ENCODE measurements at places on chromosomes 2 and 18. TPM values are rescaled to one million over a fixed set of nuclear protein-coding genes. Genes with fewer than 3 reads are reported as not detected.

The DSEL gene
- 11.1 TPM for total RNA-seq

The KLF11 gene
- 40.8 TPM for total RNA-seq

DNA sequence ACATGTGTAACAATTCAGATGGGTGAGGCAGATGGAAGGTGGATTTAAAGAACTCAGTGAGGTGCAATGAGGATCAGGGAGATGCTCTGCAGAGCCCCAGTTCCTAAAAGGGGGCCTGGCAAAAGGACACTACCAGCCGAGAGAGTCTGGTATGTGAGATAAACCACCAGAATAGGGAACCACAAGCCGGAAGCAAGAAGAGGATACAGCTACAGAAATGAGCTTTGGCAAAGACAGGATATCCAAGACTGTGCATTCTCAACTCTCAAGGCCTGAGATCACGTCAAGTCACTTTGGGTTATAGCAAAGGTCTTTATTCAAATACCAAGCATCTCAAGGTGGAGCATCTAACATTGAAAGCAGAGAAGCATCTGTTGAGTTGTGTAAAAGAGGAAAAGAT, 293.5 kb downstream of the ARHGAP15 start:
- no peak for DNase-seq

- DNase-seq, result no peak
Observed at GRCh38 chr2:47056868-47057686, 98.0 kb downstream of the STPG4 start.

GRCh38 chr2:157204401-157204800, 53.1 kb upstream of the GALNT5 start:
- no peak for DNase-seq

DNA sequence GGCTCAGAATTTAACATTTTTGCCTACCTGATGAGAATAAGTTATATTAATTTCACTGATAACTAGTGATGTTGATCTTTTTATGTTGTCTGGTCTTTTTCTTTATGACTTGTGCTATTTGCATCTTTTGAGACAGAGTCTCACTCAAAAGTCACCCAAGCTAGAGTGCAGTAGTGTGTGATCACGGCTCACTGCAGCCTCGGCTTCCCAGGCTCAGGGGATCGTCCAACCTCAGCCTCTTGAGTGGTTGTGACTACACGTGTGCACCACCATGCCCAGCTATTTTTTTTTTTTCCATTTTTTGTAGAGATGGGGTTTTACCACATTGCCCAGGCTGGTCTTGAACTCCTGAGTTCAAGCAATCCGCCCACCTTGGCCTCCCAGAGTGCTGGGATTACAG, 7.5 kb downstream of the SMCHD1 start:
- no peak for DNase-seq

DNA sequence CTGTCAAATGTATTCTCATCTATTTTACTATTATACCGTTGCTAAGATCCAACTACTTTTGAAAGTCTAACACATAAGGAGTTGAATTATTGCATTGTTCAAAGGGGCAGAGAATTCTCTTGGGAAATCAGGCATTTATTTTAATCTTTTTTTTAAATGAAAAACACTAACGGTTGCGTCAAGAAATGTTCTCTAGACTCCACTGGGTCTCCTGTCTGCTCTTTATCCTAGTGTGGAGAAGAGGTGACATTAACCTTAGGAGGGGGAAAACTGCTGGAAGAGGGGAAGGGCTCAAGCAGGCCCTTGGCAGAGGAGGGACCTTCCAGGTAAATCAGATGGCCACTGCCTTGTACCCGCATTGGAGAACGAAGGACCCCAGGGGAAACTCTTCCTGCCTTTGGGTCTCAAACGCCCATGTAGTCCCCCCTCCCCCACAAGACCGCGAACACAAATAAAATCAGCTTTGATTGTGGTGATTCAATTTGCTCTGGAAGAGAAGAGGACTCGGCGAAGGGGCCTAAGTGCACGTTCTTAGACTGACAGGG, 1.1 kb upstream of the APCDD1 start:
- no peak for DNase-seq

DNA sequence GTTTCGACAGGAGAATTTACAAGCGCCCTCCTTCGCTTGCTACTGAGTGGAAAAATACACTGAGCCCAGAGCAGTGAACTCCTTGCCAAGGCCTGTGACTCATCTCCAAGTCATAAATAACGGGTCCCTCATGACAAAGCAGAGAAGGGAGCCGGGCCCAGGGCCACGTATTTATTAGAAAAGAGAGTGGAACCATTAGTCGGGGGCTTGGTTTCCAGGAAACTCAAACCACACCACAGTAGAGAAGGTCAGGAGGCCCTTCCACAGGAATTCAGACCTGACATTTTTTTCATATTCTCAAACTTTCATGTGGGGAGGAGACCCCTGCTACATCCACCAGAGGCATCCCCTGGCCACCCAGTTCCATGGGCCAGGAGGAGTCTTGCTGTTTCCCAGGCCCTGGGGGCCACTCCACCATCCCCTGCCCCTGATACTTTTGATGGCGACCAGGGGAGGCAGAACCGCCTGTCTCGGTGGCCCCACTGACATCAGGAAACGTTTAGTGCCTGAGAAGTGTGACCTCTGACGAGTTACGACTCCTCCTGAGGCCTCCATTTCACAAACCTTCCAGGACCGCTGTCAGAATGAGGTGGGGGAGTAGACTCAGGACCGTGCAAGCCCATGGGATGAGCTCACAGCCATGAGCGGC, 289.7 kb downstream of the DYSF start:
- DNase-seq, result no peak

GRCh38 chr18:50341443-50341842, 33.4 kb upstream of the SKA1 start:
- no peak for DNase-seq

GRCh38 chr2:30280596-30281434, 49.5 kb downstream of the LBH start:
- no peak for DNase-seq

GRCh38 chr18:58785171-58785805, 79.4 kb upstream of the ZNF532 start:
- DNase-seq, result no peak

The CLEC4F gene
- 0.71 TPM for total RNA-seq

- DNase-seq, result no peak
Observed at GRCh38 chr2:160683206-160683605, 189.6 kb upstream of the RBMS1 start.

- DNase-seq, result peak; percentile 54
Observed at GRCh38 chr2:149329489-149330126, 779 bp upstream of the LYPD6 start.

The SOCS6 gene
- total RNA-seq, result 24.8 TPM

The UGT1A4 gene
- total RNA-seq, result not detected

- no peak for DNase-seq
Observed at GRCh38 chr2:26581266-26581990, 59.7 kb downstream of the CIB4 start.

The RAPGEF4 gene
- total RNA-seq, result 14.6 TPM

The CCL20 gene
- 1.6 TPM for total RNA-seq

- peak; percentile 94 for DNase-seq
Observed at GRCh38 chr2:207625014-207625907, at the start of gene METTL21A. TSS of gene METTL21A (minus strand) at chr2:207625394. CDS start at chr2:207624375, 1,019 bp downstream.

- DNase-seq, result no peak
Observed at GRCh38 chr2:31282634-31283033, 48.7 kb downstream of the EHD3 start.

DNA sequence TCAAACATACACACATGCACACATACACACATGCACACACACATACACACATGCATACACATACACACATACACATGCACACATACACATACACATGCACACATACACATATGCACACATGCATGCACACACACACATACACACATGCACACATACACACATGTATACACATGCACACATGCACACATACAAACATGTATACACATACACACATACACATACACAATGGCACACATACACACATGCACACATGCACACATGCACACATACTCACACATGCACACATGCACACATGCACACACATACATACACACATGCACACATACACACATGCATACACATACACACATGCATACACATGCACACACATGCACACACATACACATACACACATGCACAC, 137.2 kb downstream of the ACKR3 start:
- no peak for DNase-seq

DNA sequence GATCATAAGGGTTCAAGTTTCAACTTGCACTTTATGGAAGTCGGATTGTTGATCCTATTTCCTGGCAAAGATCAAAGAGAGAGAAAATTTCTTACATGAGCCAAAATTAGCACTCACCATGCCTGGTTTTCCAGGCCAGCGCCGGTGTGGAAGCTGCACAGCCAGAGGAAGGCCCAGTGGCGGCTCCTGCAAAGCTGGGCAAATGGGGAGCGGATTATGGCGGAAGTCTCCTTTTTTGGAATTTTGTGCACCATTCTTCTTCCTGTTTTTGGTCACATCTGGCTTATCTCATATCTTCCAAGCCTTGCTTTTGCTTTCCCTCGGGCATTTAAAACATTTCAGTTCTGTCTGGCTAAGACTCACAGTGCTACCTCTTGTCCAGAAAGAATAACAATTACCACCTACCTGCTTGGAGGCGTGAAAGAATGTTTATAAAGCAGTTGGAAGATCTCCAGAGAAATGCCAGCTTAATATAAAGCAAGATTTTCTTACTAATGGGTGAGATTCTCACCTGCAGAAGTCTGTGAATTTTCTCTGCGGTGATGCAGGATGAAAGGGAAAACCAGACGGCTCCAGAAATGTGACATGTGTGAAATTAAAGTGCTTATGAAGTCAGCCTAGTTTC, 94.3 kb downstream of the ASAP2 start:
- no peak for DNase-seq

The IL1F10 gene
- not detected for total RNA-seq

DNA sequence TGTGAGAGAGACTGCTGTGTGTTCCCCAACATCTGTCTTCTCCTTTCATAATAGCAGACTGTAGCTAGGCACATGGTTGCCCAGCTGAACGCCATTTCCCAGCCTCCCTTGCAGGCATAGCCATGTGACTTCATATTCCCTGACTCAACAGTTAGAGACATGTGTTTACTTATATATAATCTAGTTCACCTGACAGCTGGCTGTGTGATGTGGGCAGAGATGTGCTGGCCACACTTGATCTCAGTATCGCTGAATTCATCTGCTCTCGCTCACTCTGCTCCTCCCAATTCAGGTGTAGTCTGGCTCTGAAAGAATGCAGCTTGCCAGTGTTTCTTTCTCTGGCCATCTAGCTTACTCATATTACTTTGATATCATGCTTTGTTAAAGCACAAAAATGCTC, 52.3 kb upstream of the SEC11C start:
- no peak for DNase-seq

GRCh38 chr2:143058851-143059250, 70.4 kb upstream of the ARHGAP15 start:
- DNase-seq, result no peak

The UBXN4 gene
- total RNA-seq, result 88.1 TPM

The KIF3C gene
- total RNA-seq, result 6.0 TPM

DNA sequence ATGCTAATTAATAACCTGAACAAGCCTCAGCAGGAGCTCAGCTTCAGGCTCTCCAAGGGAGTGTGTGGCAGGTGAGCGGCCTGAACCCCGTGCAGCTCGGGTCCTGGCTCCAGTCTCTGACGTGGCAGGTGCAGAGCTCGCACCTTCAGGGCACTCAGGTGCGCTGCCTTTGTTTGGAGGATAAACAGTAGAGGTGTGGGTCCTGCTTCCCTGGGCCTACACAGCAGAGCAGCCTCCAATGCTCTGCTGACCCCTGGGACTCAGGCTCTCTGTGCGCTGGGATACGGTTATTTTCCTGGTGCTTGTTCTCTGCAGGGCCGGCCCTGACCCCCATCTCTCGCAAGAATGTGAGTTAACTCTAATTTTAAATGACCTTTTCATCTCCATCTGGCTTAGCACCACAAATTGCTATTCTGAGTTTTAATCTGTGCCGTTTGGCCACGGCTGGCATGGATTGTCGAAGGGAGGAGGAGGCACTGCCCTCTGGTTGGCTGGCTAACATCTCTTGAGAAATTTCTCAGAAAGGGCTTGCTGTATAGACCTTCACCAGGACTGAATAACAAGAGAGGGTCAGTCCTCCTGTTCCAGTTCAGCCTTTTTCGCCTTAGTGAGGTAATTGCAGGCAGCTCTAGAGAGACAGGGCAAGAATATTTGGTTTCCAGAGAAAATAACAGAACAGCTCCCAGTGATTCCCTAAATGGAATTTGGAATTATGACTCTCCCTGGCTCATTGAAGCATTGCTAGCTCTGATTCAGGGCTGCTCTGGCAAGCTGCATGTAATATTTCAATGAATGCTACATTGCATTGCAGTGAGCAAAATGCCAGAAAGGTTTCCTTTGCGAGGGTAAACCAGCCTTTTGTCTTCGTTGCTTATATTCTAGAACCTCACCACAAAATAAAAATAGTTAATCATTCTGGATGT, 161.8 kb downstream of the DCDC2C start:
- DNase-seq, result no peak

The MREG gene
- total RNA-seq, result 12.7 TPM

- DNase-seq, result no peak
Observed at GRCh38 chr2:111042772-111043771, 77.6 kb upstream of the BCL2L11 start.

GRCh38 chr2:113129519-113130078, 2.2 kb downstream of the IL1RN start:
- DNase-seq, result no peak

The GLI2 gene
- 3.3 TPM for total RNA-seq

The IL36B gene
- total RNA-seq, result not detected

- DNase-seq, result no peak
Observed at GRCh38 chr2:187232749-187233148, 215.3 kb downstream of the CALCRL start.

GRCh38 chr2:183428881-183429280, 304.6 kb downstream of the NUP35 start:
- DNase-seq, result no peak

DNA sequence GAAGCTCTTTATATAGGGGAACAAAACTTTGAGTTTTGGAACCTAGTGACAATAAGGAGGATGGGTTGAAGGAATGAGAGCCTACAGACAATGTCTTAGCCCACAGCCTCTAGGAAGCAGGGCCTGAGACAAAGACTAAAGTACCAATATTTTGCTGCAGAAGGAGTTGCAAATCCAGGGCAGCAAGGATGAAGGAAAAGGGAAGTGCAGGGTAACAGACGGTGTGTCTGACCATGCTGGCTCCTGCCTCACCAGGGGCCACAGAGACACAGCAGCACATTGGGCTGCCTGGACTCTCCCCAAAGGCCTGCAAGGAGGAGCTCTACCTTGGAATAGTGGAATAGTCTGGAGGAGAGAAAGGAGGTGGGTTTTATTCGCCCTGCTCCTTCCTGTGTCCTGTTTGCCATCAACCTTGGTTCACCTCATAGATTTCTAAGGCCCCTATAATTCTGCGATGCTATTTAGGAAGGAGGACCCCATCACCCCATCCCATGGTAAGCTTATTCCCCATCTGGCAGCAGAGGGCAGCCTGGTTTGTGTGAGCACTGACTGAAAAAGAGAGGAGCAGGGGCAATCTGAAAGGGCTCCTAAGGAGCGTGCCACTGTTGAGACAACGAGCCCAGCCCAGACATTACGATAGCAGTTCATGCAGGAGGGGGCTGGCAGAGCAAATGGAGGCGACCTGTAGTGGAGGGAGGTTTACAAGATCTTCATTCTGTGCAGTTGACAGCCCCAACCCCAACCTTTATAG, 143.4 kb downstream of the MGAT5 start:
- no peak for DNase-seq

GRCh38 chr18:41391616-41392595, 563.1 kb upstream of the PIK3C3 start:
- DNase-seq, result peak; percentile 45

The IL36RN gene
- not detected for total RNA-seq

The TMEM247 gene
- total RNA-seq, result not detected

The ELOA2 gene
- not detected for total RNA-seq
